Fibroblast of the aortic adventitia (primary cell): ENCODE measurements at places on chromosomes 1 and 21. TPM values are rescaled to one million over a fixed set of nuclear protein-coding genes. Genes with fewer than 3 reads are reported as not detected.
A peak's percentile ranks its signal among the peaks of the same experiment; 100 is the strongest.

GRCh38 chr1:67937010-67937409 lies 103.7 kb upstream of the GNG12 start:
- DNase-seq: no peak

DNA sequence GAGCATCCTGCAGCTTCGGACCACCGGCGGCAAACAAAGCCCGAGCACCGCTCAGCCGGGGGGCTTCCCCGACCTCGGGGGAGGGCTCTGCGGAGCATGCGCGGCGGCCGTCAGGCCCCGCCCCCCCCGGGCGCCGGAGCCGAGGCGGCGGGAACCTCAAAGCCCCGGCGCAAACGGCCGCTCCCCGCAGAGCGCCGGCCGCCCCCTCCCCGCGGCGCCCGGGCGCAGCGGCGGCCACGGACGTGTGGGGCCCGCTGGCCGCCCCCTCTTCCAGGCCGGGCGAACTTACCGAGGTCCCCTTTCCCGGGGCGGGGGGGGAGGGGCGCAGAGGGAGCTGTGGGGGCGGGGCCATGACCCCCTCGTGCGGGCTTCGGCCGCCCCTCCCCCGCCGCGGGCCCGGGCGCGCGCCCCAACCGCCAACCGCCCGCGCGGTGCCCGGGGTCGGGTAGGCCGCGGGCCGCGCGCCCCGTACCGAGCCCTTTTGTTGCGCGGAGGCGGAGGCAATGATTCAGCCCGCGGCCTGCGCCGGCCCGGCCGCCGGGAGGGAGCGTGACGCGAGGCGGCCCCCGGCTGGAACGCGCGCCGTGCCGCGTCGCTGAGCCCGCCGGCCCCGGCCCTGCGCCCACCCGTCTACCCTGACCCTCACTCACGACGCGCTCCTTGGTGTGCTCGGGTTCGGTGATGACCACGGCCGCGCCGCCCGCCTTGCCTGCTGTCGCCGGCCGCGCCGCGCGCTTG lies 1.7 kb downstream of the RCC2 start:
- no peak for DNase-seq

GRCh38 chr1:12031039-12031980 lies 12.0 kb downstream of the MIIP start:
- DNase-seq: peak; percentile 27

DNA sequence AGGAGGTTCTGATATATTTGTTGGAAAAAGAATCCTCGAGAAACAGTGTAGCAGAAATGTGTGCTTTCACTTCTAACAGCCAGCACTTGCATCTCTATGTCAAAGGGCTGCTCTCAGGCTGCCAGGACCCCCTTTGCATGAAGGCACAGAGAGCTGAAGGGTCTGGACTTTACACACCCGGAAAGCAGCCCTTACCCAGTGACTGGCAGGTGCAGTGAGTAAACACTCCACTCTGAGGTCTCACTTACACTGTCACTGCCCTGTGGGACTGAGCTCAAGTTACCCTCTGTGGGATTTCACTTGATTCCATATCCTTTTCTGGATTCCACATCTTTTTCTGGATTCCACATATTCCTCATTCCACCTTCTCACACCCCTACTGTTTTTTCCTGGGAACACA lies 40.8 kb upstream of the PPP2R5A start:
- no peak for DNase-seq

- peak; percentile 79 for DNase-seq
Measured at GRCh38 chr1:77831976-77832711, 52.7 kb downstream of the MIGA1 start.

GRCh38 chr1:47448462-47449222 lies 10.8 kb downstream of the FOXD2 start:
- DNase-seq: no peak

GRCh38 chr1:36908096-36908495 lies 126.2 kb downstream of the GRIK3 start:
- DNase-seq: no peak

ALX3 gene
- total RNA-seq: 0.09 TPM in 1 of 2 replicates, not detected in the other

- DNase-seq: no peak
Measured at GRCh38 chr1:204437796-204438570, 26.4 kb upstream of the PPP1R15B start.

TMPRSS15 gene
- total RNA-seq: 0.18 TPM in 1 of 2 replicates, not detected in the other

DNA sequence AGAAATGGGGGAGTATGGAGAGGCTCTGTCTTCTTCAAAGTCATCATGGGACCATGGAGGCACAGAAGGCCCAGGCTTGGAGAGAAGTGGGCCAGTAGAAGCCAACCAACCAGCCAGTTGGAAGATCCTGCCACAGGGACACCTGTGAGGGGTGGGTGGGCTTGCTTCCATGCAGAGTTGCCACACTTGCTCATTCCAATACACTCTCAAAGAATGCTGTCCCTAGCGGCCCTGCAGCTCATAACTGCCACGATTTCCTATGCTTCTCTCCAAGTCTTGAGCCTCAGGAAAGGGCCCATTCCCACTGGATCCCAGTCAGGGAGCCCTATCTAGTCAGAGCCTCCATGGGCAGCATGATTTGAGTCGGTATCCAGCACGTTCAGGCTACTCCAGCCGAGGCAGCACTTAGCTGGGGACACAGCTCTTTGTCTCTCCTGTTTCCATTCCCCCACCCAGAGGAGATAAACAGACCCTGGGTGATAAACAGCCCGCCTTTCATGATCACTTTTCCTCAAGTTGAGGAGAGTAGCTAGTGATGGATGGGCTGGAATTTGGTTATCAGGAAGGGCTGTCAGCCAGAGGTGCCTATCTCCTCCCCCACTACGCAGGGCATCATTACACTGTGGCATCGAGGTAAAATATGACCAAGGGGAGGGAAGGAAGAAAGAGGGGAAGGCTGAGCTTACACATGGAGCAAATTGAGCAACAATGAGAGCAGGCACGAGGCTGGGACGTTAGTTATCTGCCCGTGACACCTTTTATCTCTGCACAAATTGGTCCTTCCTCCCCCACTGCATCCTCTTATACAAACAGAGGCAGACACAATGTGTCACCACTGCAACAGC lies 64.6 kb downstream of the ERI3 start:
- DNase-seq: no peak

DNA sequence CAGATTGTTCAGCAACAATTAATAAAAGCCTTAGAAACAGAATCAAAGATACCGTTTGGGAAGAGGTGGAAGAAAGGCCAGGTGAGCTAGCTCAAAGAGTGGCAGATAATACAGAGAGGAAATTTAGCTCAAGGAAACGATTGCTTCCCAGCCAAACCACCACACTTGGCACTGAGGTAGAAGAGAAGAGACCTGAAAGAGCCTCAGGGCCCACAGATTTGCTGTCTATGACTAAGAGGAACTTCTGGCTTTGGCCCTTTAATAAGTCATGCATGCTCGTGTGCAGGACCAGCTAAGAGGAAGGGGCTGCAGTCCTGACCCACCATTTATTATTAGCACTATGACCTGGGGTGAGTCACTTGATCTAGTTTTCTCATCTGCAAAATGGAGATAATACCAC lies 72.8 kb upstream of the BCL10 start:
- no peak for DNase-seq

CFHR1 gene
- total RNA-seq: 1.1 TPM in 1 of 2 replicates, not detected in the other

DNA sequence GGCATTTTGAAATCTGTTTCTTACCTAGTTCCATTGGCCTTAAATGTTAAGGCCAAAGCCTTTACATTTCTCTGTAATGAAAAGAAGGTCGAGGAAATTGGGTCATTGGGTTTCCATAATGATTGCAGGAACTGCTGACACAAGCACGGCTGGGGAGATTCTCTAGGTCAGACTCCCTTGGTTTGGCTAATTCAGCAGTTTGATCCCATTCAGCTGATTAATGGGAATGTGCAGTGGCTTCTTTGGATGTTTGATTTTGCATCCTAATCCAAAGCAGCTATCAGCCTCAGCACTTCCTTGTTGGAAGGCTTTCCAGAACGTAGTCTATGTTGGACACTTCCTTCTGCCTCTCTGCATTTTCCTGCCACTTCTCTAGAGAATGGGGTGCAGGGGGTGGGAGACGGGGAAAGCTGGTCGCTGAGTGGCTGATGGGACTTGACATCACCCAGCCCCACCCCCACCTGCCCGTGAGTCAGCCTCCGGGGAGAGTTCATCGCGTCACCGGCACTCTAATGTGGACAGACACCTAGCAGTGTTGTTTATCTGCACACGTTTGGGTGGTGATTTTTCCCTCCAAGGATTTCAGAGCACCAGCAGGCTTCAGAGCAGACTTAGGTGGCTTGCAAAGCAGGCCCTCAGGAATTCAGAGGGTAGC lies 5.4 kb downstream of the PSEN2 start:
- DNase-seq: no peak

MSH4 gene
- 0.09 and 0.16 TPM in 2 replicates for total RNA-seq

GRCh38 chr1:241813768-241814320 lies 34.2 kb upstream of the EXO1 start:
- no peak for DNase-seq

DNA sequence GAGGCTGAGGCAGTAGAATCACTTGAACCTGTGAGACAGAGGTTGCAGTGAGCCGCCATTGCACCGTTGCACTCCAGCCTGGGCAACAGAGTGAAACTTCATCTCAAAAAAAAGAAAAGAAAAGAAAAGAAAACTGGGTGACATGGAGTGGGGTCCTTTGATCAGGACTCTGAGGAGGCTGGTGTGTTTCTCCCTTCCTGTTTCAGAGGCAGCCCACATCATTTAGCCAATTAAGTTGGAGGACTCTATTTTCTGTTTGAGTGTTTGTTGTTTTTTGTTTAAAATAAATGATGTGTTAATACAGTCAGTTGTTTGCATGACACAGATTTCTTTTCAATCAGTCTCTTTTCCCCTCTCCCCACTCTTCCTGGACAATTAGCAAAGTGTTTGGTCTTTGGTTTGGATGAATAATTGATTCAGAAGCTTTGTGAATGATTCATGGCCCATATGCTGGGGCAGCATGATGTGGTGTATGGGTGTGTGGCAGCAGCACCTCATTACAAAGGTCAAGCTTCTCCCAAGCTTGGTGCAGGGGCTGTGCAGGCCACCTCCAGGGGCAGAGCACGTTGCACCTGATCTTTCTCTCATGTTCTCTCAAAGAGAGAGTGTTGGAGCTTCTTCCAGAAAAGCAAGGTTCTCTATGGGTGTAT lies 48.8 kb downstream of the CACNA1E start:
- no peak for DNase-seq

DNA sequence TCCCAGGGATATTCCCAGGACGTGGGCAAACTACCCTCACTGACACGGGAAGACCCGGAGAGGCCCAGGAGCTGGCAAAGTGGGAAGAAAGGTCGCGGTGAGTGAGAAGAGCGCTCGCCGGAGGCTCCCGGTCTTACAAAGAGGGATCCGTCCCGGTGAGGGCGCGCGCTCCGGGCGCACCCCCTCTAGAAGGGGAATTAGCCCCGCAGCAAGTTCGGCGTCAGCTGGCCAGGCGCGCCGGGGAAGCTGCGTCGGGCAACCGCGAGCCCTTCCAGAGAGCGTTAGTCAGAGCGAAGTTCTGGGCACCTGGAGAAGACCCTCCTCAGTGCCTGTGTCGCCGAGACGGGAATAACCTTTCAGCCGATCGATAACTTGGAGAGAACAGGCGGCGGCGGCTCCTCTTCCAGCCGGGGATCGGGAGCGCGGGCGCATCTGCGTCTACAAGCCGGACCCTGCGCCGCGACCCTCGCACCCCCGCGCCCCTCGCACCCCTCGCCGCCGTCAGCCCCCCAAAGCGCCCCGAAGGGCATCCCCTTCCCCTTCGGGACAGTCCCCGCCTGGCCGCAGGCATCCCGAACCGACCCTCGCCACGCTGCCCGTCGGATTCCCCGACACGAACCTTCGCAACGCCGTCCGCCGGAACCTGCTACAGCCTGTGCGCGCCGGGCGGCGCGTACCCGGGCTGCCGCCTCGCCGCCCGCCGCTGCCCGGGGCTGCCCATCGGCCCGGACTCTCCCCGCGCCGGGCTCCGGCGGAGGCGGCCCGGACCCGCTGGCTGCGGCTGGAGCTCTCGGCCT lies 485 bp downstream of the SIPA1L2 start:
- peak; percentile 23 for DNase-seq

CKS1B gene
- total RNA-seq: 24.0 and 80.7 TPM in 2 replicates
